Cortex of kidney (tissue), 1 donor: ENCODE measurements at places on chromosomes 4 and X.

DNA sequence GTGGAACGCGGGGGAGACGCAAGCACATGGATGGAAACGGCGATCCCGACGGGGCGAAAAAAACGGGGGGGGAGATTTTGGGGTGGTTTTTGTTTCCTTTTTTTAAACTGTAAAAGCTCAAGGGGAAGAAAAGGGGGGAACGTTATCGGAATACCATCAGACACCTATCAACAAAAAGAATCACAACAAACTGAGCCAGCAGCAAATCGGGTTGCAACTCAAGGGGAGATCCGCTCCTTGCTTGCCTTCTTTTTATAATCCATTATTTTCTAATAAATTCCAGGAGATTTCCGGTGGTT lies 616 bp downstream of the MAML3 start:
- DNase-seq = no peak

DNA sequence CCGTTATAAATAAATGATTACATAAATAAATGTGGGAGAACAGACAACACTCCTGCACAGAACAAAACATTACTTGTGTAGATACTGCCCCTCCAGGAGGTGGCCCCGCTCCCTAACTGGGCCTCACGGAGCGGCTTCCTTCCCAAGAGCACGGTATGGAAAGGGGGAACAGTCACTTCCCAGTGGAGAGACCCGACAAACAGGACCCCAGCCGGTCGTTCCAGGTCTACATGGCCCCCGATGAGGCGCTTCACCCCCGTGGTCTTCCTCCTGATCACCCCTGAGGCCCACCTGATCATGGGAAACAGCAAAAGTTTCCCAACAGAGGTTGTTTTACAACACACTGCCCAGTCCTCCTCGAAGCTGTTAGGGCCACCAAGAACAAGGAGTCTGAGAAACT lies 6.6 kb upstream of the SLC6A8 start:
- no peak for DNase-seq

DNA sequence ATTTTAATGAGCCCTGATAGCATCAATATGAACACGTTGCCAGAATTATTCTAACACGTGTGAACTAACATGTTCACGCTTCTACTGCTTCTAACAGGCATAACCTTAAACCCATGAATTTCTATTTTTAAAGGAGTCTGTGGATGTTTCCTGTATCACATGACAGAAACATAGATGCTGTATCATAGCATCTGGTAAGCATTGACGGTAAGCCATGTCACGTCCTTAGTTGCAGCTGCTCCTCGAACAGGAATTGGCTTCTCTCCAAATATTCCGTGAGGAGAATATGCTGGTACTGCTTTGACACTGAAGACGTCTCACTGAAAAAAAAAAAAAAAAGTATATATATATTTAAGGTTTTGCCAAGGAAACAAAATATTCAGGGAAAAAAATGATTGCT lies 105.1 kb upstream of the MXRA5 start:
- no peak for DNase-seq

DNA sequence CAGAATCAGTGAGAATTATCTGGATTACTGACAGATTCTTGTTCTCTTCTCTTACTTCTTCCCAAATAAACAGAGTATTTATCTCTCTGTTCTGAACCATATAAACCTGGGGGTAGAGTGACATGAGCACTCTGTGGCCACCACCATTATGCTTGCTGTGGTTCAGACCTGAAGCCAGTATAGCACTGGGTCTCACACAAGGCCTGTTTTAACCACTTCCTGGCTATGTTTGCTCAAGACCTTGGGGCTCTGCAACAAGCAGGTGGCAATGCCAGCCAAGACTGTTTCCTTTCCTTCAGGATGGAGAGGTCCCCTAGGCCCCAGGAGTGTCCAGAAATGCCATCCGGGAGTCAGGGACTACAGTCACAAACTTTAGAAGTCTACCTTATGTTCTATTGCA lies 21.7 kb upstream of the HEPH start:
- DNase-seq = no peak

DNA sequence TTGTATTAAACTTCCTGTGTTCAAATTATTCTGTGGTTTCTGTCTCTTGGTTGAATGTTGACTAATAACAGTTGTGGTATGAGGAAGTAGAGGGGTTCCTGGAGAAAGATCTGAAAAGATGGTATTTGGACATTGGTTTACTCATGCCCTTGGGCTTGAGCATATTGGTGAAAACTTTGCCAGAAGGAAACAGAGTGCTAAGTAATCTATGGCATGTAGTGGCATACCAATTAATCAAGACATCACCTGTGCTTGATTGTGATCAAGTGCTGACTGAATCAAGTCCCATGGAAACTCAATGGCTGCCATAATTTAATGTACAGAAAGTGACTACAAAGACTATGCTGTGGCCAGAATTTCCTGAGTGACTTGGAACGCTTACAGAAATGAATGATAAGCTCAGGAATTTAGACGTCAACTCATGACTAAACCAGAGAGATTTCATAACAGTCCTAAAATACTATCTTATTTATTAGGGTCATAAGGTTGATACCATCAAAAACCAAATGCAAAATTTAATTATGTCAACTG lies 2062.9 kb downstream of the ARAP2 start:
- DNase-seq = no peak

DNA sequence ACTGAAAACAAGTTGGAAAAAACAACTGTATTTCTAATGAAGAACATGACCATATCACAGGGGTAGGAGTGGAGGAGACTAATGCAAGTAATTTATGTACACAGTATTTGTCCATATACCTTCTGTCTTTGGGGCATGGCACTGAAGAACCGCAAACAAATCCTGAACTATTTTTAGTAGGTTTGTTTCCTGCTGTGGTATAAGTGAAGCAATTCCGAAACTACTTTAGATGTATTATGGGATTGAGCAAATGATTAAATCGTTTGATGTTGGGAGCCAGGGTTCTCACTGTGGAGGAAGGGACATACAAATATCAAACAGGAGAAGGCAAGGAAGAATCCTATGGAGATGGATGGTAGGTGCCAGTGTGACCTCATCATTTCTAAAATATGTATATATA lies 18.9 kb upstream of the SH3KBP1 start:
- DNase-seq = no peak

- DNase-seq = no peak
Measured at GRCh38 chr4:160276785-160277325, 1174.0 kb downstream of the RAPGEF2 start.

- DNase-seq = no peak
Measured at GRCh38 chr4:102620697-102621497, 119.7 kb downstream of the NFKB1 start.

- DNase-seq = no peak
Measured at GRCh38 chr4:13659341-13660070, 32.0 kb upstream of the BOD1L1 start.

DNA sequence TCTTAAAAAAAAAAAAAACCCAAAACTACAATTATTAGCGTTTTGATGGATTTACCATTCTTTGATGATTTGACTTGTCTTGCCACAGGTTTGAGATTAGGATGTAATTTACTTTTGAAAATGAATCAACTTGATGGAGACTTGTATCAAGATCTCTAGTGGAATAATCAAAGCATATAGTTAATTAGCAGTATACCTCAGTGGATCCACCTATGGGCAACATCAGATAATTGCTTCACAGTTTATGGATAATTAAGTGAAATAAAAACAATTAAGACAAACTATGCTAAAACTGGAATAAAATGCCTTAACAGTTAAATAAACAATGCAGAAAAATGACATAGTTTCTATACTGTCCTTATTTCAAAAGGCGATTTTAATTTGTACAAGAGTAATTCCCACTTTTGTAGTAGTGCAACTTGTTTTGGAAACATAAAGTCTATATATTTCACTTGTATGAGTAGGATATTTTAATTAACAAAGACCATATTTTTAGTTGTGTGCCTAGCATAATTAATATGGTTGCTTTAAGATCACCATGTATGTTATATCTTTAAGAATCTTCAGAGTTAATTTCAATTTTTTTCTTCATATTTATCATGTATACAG lies 4.2 kb downstream of the CPEB2 start:
- no peak for DNase-seq

- DNase-seq = no peak
Measured at GRCh38 chr4:41262198-41262597, 5.5 kb downstream of the UCHL1 start.

DNA sequence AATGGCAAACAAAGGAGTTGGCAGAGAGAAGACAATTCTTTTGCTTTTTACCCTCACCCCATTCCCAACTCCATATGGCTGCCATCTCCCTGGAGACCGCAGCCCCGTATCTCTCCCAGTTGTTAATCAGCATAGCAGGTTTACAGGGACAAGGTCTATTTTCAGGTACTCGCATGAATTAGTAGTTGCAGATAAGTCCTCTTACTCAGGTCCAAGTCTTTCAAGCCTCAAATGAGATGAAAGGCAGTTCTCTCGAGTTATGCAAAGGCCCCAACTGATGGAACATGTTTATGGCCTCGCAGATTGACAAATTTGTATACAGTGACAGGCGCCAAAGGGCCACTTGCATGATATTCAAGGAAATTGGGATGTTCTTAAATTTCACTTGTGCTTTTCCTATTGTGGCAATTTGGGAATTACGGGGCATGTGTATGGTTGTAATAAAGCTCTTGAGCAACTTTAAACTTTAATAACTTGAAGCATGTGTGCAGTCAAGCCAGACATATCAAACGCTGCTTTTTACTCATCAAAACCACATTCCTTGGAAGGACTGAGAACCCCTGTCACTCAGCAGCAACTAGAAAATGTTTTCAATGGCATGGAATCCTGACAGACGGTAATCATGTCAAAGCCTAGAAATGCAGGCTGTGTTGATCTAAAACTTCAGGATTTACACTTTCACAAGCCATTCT lies 45.1 kb downstream of the KDR start:
- no peak for DNase-seq

GRCh38 chrX:1466232-1466661 lies 13.5 kb upstream of the ASMTL start:
- DNase-seq = no peak

DNA sequence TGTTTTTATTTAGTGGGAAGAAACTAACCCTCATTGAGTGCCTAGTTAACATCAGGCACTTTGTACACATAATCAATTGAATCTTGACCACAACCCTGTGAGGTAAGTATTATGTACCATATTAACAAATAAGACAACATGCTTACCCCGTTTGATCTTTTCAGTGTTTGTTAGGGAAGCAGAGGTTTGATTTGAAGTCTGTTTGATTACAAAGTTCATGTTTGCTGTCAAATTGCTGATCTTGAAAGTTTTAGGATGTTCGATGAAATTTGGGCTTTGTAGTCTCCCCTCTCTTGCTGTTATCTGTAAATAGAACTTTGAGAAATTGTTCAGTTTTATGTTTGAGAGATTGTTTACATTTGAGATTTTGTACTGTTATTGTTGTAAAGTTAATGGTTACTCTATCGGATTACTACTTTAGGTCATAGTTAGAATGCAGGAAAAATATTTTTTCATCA lies 13.4 kb upstream of the ADH4 start:
- no peak for DNase-seq

DNA sequence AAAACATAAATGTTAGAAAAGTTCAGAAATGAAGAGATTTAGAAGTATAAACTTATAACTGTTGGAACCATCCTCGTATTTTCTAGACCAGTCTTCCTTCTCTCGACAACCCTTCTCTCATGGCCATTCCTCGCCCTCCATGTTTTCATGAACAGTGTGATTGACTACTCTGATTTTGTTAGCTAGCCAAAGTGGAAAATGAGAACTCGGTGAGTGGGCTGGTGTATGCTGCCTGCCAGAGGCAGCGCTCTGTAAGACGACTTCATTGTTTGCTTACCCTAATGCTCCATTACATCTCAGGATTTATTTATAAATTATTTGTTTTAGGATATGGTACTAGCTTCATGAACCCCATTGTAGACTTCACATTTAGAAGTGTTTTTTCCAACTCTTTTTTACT lies 153.0 kb downstream of the CBR4 start:
- no peak for DNase-seq
